ENCODE measurements at places on chromosomes 5 and 9.

- peak; percentile 66 for DNase-seq
Measured at GRCh38 chr5:73443829-73444498, 4.6 kb downstream of the FOXD1 start.

GRCh38 chr5:45774528-45774927 is 78.3 kb upstream of the HCN1 start:
- no peak for DNase-seq

DNA sequence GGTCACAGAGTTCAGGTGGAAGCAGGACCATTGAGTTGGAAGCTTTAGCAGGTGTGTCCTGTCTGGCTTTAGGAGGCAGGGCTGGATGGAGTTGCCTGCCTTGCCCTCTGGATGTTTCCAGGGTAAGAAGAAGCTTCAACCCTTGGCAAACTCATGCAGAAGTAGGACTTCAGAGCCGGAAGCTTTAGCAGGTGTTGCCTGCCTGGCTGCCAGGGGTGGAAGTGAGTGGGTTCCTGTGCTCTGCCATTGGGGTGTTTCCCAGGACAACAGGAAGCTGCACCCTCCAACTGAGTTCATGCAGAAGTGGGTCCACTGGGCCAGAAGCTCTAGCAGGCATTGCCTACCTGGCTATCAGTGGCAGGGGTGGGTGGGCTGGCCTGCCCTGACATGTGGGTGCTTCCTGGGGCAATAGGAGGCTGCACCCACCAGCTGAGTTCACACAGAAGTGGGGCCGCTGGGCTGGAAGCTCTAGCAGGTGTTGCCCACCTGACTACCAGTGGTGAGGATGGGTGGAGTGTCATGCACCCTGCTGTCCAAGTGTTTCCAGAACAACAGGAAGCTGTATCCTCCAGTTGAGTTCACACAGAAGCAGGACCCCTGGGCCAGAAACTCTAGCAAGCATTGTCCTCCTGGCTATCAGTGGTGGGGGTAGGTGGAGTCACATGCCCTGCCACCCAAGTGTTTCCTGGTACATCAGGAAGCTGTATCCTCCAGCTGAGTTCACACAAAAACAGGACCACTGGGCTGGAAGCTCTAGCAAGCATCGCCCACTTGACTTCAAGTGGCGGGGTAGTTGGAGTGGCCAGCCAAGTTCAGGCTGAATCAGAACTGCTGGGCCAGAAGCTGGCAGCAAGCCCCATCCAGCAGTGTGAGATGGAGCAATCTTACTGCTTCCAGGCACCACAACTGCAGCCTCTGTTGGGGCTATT is 24.6 kb downstream of the LOX start:
- no peak for DNase-seq

- no peak for DNase-seq
Measured at GRCh38 chr9:132539096-132539495, 43.3 kb upstream of the BARHL1 start.

DNA sequence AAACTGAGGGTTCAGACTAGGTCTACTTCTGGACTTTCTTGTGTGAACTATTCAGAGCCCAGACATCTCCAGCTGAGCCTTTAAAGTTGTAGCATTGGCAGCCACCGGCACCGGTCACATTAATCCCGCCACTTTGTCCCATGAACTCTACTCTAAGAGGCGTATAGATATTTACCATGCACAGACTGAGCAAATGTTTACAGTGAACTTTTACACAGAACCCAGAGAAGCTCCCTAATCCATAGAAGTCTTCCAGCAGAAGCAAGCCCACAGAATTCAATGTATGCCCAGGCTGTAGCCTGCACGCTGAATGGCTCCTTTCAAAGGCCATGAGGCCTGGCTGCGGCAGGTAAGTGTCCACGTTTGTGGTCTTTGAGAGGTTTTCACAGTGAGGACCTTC is 466.9 kb downstream of the ENC1 start:
- DNase-seq, result no peak

DNA sequence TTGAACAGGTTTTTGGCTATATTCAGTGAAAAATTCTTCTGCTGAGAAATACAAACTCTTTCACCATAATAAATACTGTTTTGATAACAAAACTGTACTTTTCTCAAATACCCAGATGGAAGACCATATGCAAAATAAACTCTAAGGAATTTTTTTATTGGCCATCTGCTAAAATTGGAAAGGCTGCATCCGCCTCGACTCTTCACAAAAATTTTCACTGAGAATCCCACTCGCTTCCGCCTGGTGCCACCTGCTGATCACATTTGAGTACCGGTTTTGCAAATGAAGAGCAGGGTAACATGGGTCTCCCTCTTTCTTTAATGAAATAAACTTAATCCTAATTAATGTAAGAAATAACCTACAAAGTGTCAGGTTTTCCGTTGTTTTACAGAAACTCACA is 76.4 kb downstream of the TTLL11 start:
- no peak for DNase-seq

- DNase-seq, result no peak
Measured at GRCh38 chr9:135901031-135901758, 6.2 kb downstream of the CAMSAP1 start.

GRCh38 chr9:20178679-20179078 is 389.8 kb upstream of the SLC24A2 start:
- no peak for DNase-seq

GRCh38 chr9:26462751-26463150 is 429.9 kb downstream of the CAAP1 start:
- no peak for DNase-seq

DNA sequence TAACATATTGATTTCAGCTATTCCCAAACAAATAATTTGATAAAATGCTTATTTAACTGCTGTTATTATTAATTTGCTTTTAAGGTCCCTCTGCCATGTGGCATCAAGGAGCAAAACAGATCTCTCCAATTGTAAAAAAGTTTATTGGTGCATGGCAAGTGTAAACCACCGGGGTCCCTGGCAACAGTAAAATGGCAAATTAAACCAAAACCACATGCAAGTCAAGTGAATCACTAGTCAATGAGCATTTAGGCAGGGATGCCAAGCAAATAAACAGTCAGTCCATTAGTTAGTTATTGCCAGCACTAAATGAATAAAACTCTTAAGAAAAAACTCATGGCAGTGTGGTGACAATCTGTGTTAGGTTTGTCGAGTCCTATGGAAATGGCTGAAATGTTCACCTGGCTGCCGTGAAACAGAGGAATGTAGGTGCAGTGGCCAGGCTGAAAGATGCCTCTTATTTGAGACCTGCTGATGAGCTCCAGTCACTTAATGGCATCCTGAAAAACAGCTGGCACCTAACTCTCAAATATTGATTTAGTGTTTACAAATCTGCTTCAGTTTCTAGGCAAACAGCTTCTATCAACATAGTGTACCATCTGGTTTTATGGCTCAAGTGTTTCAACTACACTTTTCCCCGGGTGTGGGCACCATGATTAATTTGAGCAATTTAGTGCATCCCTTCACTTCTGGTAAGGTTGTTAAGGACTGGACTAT is 296.5 kb upstream of the ITGA1 start:
- DNase-seq, result no peak

DNA sequence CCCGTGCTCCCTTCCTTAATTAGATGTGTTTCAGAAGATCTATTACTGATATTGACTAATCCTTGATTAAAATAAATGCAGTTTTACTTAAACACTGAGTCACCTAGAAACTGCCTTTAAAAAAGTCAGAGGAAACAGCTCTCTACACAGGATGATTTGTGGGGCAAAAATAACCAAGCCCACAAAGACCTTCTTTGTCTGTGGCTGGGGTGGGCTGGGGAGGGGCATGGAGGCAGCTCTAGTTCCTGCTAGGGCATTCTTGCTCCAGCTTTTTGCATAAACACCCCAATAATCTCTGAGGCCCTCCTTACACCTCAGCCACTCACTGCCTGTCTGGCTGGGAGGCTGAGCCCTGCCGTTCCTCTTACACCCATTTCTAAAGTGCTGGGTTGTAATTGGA is 227.6 kb upstream of the DAP start:
- no peak for DNase-seq

DNA sequence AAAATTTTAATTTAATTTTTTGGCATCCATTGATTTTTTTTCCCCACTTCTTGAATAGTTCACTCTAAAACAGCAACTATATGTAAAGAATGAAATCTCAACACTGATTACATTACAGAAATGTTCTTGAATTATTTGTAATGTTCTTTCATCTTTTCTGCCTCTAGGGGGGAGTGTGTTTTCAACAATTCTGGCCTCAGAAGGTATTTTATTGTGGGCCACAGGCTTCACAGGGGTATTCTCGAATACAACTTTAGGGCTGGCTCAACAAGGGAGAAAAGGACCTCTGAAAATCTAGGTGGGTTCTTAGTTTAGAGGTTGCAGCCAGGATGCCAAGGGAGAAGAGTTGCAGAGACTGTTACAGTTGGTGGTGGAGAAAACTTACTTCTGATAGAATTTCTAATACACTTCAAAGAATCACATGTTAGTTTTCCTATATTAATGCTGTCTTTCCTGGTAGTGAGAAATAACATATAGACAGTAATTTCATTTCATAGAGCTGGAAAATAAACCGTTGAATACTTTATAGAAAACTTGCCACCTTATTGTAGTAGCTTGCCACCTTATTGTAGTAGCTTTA is 3.6 kb upstream of the NPR3 start:
- DNase-seq, result peak; percentile 24

DNA sequence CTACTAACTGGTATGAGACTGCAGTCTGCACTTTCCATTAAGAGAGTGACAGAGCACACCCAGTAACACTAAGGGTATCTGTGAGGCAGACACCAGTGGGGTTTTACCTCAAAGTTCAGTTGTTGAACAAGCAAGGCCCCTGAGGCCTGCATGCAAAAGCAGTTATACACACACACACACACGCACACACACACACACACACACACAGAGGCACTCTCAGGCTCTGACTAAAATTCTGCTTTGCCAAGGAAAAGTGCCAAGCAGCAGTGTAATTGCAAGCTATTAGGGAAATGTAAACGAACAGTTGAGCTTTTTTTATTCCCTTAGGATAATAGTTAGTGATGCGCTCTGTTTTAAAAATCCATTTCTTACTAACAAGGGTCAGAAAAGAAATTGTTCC is 377.1 kb downstream of the SPOCK1 start:
- DNase-seq, result no peak

- no peak for DNase-seq
Measured at GRCh38 chr5:73899055-73899454, 273.1 kb downstream of the ARHGEF28 start.

DNA sequence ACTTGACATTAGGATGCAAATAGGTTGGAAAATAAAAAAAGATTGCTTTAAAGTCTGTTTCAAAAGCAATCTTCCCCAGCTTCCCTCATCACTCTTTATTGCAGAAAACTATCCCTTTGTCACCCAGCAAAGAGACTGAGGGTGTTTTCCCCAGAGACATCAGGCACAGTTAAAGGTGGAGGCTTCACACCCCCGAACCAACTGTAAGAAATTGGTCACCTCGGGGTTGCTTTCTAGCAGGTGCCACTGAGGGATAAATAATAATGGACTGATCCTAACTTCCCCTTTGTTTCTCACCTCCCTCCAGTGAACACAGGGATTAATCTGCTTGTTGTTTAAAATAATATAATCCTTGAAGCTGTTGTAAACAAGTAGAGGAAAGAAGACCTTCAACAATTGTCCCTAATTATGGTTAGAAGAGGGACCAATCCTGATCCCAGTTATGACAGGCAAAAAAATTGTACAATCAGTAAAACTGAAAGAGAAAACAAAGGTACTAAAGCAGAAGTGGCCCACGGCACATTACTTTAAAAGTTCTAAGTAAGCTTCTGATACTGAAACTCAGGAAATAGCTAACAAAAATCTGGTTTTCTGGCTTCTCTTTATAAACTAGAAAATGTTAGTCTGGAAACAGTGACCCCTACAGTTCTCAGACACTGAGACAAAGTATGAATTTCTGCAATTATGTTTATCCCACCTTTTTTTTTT is 6.6 kb upstream of the PCSK1 start:
- DNase-seq, result no peak

GRCh38 chr5:50744776-50745175 is 78.3 kb downstream of the PARP8 start:
- DNase-seq, result peak; percentile 35

- no peak for DNase-seq
Measured at GRCh38 chr5:123287881-123288280, 135.3 kb downstream of the CEP120 start.

GRCh38 chr5:156685481-156685880 is 164.6 kb upstream of the PPP1R2B start:
- DNase-seq, result no peak

- DNase-seq, result no peak
Measured at GRCh38 chr5:140214831-140215230, 39.8 kb downstream of the CYSTM1 start.

Data from kidney glomerular epithelial cell (primary cell).